ENCODE measurements at places on chromosomes 7 and 10.

DNA sequence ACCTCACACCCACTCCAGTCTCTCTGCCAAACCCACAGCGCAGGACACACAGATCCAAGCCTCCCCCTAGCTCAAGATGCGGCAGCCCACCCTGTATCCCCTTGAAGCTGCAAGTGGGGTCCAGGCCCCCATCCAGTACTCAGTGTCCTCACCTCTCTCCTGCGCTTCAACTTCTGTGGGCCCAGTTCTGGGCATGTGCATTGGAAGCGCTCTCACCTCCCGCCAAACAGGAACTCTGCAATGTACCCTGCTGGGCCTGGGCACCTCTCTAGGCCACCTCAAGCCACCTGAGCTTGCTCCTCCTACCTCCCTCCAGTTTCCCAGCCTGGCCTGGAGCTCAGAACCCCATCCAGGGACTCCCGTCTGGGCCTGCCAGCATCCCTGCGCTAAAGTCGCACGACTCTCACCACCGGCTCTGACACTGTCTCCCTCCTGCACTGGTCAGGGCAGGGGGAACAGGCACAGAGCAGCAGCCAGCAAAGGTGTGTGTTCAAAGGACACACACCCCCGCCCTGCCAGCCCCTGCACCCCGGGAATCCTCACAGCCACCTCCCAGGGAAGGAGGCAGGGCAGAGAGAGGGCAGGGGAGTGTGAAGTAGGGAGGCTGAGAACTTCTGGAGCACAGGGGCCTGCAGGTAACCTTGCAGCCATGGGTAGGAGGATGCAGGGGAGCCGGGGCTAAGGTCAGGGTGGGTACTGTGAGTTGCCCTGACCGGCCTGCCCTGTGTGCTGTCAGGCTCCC, 51.7 kb upstream of the MSMB start:
- DNase-seq, result no peak

DNA sequence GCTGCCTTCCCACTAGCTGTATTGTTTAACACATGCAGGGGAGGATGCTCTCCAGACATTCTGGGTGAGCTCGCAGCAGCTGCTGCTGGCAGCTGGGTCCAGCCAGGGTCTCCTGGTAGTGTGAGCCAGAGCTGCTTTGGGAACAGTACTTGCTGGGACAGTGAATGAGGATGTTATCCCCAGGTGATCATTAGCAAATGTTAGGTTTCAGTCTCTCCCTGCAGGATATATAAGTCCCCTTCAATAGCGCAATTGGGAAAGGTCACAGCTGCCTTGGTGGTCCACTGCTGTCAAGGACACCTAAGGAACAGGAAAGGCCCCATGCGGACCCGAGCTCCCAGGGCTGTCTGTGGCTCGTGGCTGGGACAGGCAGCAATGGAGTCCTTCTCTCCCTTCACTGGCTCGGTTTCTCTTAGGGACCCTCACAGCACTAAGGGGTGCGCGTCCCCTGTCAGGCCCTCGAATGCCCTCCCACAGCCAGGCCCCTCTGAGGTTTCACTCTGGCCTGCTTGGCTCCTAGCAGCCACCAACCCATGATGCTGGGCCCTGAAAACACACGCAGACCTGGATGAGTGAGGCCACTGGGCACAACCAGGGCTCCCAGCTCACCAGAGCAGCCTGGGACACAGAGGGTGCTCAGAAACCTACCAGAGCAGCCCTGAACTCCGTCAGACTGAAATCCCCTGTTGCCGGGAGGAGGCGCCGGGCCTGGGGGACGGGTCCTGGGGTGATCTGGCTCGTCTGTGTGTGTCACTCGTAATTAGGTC, 173.0 kb upstream of the LANCL2 start:
- no peak for DNase-seq

DNA sequence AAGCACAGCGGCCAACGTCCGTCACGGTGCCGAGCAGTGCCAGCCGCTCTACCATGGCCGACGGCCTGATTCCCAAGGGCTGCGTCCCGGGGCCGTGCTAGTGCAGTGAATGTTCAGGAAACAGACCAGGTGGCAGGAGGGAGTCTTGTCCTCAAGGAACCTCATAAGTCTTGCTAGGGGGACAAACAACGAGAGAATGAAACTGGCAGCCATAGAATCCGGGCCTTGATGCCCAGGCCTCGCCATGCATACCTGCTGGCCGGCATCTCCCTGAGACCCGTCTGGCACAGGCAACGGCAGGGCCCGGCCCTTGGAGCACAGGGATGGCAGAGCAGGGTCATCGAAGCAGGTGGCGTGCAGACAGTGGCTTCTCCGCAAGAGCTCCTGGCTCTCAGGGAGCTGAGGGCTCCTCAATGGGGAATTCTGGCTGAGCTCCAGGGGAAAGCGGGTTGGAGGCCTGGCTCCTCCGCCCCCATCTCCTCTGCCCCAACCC, 58.8 kb downstream of the DIP2C start:
- DNase-seq, result no peak

- no peak for DNase-seq
These were observed 697.6 kb downstream of the PHTF2 start for GRCh38 chr7:78496096-78496630.

DNA sequence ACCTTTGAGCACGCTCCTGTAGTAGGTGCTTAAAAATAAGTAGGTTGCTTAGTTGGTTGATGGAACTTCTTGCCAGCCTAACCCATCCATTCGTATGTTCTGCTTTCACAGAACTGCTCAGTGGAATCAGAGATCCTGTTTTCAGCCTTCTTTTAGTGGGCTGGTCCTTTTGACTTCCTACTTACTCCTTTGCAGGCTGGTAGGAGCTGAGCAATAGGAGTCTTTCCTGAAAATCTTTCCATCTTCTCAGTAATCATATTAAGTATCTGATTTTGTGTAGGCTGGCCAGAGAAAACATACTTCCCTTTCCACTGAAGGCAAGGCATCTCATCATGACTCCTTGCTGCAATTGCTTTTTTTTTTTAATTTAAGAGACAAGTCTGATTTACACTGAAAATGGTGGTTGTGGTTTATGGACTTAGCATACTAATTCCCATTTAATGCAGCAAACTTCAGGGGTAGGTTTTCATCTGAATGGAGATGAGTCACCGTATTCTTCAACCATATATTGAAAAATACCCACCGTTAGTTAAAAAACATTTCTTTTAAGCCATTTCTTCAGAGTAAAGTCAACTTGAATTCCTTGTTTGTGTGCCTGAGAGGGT, 208.0 kb downstream of the ZNF365 start:
- peak; percentile 96 for DNase-seq

DNA sequence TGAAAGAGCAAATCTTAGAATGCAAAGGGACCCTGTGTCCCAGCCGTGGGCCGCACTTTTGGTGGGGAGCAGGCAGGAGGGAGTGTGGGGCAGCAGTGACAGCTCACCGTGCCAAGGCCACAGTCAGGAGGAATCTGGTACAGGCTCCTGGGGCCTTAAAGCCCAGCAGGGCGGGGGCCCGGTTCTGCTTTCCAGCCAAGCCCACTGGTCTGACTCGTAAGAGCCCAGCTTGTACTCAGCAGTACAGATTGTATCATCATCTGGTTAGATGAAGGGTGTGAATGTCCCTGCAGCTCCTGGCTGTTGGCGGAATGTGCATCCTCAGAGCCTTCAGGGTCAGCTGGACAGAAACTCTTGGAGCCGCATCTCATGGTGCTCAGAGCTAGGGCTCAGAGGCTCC, 30.5 kb upstream of the TRIM8 start:
- no peak for DNase-seq

GRCh38 chr10:33571616-33572015, 237.1 kb upstream of the NRP1 start:
- peak; percentile 36 for DNase-seq

DNA sequence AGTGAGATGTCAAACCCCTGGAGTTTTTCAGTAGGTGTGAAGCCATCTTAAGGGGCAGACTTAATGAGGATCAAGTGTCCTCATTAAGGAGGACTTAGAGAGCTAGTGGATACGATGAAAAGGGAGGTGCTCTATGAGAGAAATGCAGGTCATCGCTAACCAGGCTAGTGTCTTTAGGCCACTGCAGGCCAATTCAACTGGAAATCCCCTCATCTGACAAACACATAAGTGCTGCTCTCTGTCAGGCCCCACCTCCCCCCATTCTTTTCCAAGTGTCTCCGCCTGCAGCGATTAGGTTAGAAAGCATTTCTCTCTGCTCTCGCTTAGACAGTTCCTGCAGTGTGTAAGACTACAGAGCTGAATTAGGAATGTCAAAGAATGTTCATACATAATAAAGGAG, 33.7 kb downstream of the RBM28 start:
- DNase-seq, result no peak

DNA sequence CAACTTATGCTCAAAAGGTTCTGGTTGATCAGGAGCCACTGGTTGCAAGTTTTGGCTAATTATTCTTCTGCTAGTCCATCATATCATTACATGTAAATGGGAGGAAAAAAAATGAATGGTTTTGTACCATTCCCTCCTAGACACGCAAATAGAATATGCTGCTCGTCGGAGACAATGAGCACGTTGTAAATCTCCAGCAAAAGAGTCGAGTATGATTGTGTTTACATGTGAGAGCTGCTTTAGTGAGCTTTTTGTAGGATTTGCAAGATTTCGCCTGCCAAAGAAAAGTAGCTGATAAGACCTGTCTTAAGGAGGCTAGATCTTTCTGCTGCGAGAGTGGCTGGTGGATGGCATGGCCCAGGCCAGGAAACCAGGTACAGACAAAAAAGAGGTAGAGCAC, 109.0 kb downstream of the ZMYND11 start:
- DNase-seq, result no peak

GRCh38 chr7:36448781-36449379, 59.2 kb downstream of the ANLN start:
- DNase-seq, result peak; percentile 46

GRCh38 chr7:139407555-139407954, 47.9 kb downstream of the LUC7L2 start:
- no peak for DNase-seq

- peak; percentile 7 for DNase-seq
These were observed 230.5 kb upstream of the TMEM229A start for GRCh38 chr7:124263232-124263827.

DNA sequence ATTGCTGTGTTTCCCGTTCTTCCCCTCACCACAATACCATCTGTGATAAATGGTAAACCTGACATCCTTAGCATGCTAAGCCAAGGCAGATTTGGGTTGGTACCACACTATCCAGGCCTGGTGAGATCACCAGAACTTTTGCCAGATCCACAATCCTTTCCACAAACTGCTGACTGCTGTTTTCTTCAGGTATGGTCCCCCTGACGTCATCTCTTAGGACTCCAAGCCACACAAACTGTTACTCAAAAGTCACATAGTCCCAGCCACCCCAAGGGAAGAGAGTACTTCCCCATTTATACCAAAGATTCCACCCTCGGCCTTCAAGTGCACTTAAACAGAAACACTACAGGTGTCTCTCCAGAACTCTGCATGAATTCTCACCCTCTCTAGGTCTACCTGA, 34.8 kb downstream of the SLC25A13 start:
- DNase-seq, result no peak

GRCh38 chr10:4049348-4049747, 264.3 kb upstream of the KLF6 start:
- DNase-seq, result no peak

DNA sequence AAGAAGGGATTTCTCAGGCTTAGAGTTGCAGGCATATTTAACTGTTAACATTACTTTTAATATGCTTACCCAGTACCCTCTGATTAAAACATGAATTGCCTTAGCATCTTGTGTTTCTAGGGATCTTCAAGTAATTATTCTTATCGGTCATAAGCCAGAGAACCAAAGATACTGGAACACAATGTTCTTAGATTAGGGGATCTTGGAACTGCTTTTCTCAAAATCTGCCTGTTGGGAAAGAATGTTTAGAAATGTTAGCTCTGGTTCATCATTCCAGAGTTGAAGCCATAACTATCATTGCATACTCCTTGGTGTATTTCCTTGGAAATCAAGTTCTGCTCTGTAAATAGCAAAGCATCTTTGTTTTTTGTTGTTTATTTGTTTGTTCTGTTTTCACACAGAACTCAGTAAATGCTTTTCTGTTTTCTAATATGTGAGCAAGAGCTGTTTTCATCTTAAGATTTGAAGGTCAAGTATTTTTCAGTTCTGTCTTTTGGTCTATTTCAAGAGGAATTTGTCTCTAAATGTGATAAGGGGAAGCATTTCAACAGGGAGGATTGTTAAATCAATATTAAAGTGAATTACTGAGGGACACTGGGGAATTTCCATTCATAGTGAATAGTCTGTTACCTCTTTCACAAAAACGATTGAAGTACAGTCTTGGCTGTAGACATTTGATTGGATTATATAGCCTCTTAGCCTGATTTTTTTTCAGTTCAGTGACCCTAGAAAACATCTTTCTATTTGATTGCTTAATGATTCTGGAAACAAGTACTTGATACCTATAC, 103.2 kb upstream of the CYP26C1 start:
- DNase-seq, result no peak
